Left lung (tissue), 14 donors: ENCODE measurements at places on chromosomes 13 and 19.

DNA sequence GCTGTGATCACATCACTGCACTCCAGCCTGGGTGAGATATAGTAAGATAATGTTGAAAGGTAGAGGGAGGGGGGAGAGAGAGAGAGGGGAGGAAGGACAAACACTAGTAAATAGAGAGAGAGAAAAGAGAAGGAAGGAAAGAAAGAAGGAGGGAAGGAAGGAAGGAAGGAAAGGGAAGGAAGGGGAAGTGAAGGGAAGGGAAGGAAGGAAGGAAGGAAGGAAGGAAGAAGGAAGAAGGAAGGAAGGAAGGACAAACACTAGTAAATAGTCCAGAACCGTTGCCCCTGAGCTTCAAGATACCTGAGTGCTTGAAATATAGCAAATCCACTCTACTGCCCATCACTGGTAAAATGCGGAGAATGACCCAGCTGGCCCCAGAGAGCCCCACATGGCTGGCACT is 156.5 kb upstream of the ZNF507 start:
- DNase-seq: no peak

DNA sequence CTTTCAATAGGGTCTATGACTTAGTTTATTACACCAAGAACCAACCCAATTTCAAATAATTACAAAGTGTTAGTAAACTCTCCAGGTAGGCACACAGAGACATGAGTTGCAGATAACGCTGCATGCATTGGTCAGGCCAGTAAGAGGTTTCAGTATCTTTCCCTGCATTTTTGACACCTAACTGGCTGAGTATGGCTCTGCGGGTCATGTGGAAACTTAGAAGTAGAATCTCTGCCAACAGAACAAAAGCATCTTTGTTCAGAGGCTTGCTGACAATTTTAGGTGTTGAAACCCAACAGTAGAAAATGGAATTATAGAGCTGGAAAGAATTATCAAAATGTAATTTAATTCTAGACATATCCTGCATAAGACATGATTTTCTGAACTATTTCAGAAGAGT is 25.3 kb downstream of the HTR2A start:
- no peak for DNase-seq

DNA sequence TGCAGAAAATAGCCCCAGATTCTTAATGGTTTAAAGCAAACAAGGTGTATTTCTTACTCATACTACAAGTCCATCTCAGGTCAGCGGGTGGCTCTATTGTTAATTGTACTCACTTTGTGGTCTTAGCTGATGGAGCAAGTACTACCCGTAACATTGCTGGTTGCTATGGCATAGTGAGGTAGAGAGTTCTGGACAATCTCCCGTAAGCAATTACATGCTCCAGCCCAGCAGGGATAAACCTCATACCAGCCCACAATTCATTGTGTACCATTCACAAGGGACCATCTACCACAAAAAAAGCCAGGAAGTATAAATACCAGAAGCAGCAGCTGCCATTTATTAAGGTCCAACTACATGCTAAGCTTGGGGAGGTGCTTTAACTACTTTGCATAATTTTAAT is 167.1 kb downstream of the PCDH9 start:
- no peak for DNase-seq

DNA sequence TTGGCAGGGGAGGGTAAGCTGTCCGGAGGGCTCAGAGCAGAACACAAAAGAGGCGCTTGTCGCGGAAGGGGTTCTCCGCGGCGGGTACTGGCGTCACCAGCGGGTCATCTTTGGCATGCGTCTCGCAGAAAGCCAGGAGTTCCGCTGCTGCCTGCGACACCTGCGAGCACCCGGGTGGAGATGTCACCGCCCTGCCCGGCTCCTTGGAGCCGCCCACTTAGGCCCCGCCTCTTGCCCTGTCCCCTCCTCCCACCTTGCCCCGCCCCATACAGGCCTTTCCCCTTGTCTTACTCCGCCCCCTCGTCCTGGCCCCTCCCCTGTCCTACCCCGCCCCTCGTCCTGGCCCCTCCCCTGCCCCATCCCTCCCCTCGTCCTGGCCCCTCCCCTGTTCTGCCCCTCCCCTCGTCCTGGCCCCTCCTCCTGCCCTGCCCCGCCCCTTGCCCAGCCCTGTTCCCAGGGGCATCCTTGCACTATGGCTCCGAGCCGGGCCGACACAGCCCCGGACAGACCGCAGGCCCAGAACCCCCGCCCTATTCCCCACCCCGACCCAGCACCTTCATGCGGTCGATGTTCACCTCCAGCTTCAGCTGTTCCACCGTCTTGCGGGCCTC is 1.9 kb downstream of the GNG8 start:
- DNase-seq: peak; percentile 94

- DNase-seq: no peak
Measured at GRCh38 chr13:74036373-74036772, 97.8 kb downstream of the KLF12 start.

- no peak for DNase-seq
Measured at GRCh38 chr13:67259208-67259607, 29.1 kb upstream of the PCDH9 start.

- DNase-seq: no peak
Measured at GRCh38 chr13:108349269-108349668, 79.8 kb downstream of the TNFSF13B start.

DNA sequence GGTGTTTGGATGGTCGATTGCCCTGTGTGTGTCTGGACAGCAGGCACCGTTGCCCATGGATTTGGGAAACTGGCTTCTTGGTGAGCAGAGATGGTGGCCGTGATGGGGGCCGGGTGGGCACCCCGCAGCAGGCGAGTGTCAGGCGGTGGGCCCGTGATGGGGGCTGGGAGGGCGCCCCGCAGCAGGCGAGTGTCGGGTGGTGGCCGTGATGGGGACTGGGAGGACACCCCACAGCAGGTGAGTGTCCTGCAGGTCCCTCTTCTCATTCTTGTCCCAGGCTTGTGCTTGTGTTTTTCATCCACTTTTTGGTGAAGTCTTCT is 86.5 kb downstream of the KDM4B start:
- no peak for DNase-seq

GRCh38 chr13:107348471-107348870 is 780.5 kb upstream of the ARGLU1 start:
- no peak for DNase-seq

DNA sequence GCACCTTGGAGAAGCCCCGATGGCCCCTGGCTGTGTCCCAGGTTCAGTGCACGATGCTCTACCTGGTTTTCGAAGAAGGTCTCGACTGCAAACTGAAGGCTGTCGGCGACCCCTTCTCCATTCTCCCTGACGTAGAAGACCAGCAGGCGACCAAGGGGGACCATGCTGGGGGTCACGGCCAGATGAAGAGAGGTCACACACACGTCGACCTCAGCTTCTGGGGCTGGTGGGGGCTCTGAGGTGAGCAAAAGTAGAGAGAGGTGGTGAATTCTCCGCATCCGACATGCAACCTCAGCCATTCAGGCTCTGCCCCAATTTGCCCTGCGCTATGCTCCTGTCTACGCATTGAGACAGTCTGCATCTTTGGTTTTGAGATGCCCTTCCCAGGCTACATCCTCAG is 49.3 kb downstream of the CPAMD8 start:
- no peak for DNase-seq

DNA sequence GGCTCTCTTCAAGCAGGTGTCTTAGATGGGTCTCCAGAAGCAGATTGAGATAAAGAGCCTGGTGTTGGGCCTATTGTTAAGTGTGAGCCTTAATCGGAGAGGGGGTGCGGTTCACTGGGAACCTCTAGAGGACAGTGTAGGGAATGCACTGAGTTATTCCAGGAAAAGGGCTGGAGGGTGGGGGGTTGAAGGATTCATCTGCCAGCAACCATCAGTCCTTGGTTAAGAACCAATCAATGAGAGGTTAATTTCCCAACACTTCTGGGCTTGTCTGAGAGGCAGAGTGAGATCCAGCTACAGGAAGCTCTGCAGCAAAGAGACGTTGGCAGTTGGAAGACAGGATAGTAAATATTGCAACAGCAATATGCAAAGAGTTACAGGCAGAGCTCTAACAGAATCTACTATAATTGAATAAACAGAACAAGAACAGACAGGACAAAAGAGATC is 28.7 kb downstream of the CYP4F2 start:
- DNase-seq: peak; percentile 13

GRCh38 chr13:111512707-111513106 is 192.3 kb downstream of the TEX29 start:
- DNase-seq: no peak

GRCh38 chr19:47389150-47389556 is 30.2 kb downstream of the MEIS3 start:
- no peak for DNase-seq

DNA sequence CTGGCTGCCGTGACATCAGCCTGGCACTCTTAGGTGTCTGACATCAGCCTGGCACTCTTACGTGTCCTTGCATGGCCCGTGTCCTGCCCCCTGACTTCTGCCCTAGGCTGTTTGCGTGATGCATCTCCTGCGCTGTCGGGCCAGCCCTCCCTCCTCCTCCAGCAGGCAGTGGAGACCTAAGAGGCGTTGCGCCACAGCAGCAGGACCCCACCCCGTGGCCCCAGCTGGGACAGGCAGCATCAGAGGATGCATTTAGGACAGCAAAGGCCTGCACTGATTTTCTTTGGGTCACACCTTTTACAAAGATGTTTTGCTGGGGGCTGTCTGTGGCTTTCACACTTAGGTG is 65.3 kb downstream of the GPR12 start:
- DNase-seq: no peak

DNA sequence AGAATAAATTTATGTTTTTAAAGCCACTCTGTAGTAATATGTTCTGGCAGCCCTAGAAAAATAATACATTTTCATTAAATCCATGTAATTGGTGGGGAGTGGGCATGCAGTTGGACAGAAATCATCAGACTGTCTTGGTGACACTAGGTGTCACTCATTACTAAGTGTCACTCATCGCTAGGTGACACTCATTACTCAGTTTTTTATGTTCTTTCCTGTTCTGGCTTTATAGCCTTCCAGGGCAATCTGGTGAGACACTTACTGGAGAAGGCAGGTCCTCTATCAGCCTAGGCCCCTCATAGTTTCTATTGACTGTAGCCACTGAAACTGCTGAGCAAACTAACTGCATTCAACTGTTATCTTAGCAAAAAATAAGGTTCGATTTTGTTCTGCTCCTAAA is 542.1 kb downstream of the SLITRK1 start:
- DNase-seq: no peak

DNA sequence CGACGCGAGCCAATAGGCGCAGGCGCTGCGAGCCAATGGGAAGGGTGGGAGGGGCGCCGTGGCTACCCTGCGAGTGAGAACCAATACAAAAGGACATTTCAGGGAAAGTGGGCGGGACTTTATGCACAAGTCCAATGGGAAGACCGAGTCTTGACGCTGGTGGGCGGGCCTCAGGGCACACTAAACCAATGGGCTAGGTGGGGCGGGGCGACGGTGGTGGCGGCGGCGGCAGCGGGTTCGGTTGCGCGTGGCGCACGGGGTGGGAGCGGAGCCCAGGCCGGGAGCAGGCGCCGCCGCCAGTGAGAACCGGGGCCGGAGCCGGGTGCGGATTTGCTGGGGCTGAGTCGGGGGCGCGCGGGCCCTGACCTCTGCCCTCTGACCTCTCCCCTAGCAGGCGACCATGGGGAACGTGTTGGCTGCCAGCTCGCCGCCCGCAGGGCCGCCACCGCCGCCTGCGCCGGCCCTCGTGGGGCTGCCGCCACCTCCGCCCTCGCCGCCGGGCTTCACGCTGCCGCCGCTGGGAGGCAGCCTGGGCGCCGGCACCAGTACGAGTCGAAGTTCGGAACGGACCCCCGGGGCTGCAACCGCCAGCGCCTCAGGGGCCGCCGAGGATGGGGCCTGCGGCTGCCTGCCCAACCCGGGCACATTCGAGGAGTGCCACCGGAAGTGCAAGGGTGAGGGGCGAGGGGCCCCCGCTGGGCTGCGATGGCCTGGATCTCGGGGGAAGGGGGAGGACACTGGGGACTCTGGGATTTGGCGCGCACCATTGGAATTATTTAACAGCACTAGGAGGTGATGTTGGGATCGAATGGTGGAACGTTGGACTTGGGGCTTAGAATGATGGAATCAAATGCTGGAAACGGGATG is at the start of gene TOMM40:
TOMM40 (plus strand) TSS at position 239 of the 867 bp plus-strand sequence; CDS start at position 401, 162 bp downstream.
- peak; percentile 100 for DNase-seq

GRCh38 chr19:1214862-1215731 is 9.5 kb downstream of the STK11 start:
- DNase-seq: no peak

DNA sequence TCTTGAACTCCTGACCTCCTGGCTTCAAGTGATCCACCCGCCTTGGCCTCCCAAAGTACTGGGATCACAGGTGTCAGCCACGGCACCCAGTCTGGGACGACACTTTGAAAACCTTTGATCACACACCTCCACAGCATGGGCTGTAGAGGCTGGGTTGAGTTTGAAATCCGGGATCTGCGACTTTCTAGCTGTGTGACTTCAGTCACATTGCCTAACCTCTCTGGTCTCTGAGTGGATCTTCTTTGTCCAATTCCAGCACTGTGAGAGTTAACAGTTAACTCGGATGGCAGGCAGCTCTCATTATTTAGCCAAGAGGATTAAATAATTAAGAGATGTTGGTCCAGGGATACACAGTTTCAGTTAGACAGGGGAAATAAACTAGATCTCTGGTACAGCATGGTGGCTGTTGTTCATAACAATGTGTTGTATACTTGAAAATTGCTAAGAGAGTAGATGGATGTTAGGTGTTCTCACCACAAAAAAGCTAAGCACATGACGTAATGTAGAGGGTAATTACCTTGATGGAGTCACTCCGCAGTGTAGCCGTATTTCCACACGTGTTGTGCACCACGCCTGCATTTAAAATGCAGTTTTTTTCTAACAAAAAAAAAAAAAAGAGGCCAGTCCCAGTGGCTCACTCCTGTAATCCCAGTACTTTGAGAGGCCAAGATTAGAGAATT is 1.9 kb downstream of the GALP start:
- no peak for DNase-seq

DNA sequence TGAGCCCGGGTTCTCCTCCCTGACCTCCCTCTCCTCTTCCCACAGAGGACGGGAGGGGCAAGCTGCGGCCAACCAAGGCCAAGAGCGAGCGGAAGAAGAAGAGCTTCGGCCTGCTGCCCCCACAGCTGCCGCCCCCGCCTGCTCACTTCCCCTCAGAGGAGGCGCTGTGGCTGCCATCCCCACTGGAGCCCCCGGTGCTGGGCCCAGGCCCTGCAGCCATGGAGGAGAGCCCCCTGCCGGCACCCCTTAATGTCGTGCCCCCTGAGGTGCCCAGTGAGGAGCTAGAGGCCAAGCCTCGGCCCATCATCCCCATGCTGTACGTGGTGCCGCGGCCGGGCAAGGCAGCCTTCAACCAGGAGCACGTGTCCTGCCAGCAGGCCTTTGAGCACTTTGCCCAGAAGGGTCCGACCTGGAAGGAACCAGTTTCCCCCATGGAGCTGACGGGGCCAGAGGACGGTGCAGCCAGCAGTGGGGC is 162.2 kb downstream of the KDM4B start:
- no peak for DNase-seq

- no peak for DNase-seq
Measured at GRCh38 chr13:103436057-103436654, 369.9 kb upstream of the SLC10A2 start.

- DNase-seq: no peak
Measured at GRCh38 chr19:1038978-1039645, 795 bp upstream of the ABCA7 start.

GRCh38 chr19:29515706-29516357 is 10.0 kb upstream of the VSTM2B start:
- no peak for DNase-seq
